ENCODE measurements at places on chromosomes 7 and 10. TPM values are rescaled to one million over a fixed set of nuclear protein-coding genes. Genes with fewer than 3 reads are reported as not detected.

Gene MET
- total RNA-seq, result 156 TPM

Gene ANXA8L1
- total RNA-seq, result 60.6 TPM

Gene EPHB6
- 0.77 TPM for total RNA-seq

Gene CFTR
- under 0.01 TPM for total RNA-seq

Gene UBE2H
- 84.2 TPM for total RNA-seq

Gene CRTAC1
- total RNA-seq, result not detected

Gene RAB19
- total RNA-seq, result not detected

Gene GIMAP7
- not detected for total RNA-seq

Gene TAS2R4
- 1.8 TPM for total RNA-seq

Gene HABP2
- total RNA-seq, result not detected

Gene HECTD2
- 1.6 TPM for total RNA-seq

Gene GNB2
- 66.1 TPM for total RNA-seq

Gene EPO
- total RNA-seq, result not detected

Gene ZNF485
- 4.7 TPM for total RNA-seq

Gene PRKAR2B
- not detected for total RNA-seq

Gene GRM3
- total RNA-seq, result not detected

Gene ATRNL1
- total RNA-seq, result 0.53 TPM

Gene SPDYE1
- total RNA-seq, result not detected

Gene WDR86
- 0.13 TPM for total RNA-seq

Gene GCK
- total RNA-seq, result 0.53 TPM

Gene PNLIPRP1
- not detected for total RNA-seq

Gene BET1
- total RNA-seq, result 32.4 TPM

Gene CCDC172
- total RNA-seq, result not detected

Gene PTPN20
- 2.9 TPM for total RNA-seq

Gene KLF6
- total RNA-seq, result 49.7 TPM

Gene ATG9B
- 0.26 TPM for total RNA-seq

Gene CPED1
- 0.26 TPM for total RNA-seq

Gene TCTN3
- total RNA-seq, result 19.5 TPM

Gene KDM7A
- 22.1 TPM for total RNA-seq

Gene OLAH
- total RNA-seq, result 26.0 TPM

Gene ASZ1
- total RNA-seq, result not detected

Gene ZNF438
- 0.79 TPM for total RNA-seq

Gene TACC2
- 13.4 TPM for total RNA-seq

Gene LBX1
- not detected for total RNA-seq

Gene GSTO2
- 29.2 TPM for total RNA-seq

Gene TMEM139
- 3.7 TPM for total RNA-seq

Gene CXCL12
- total RNA-seq, result under 0.01 TPM

Gene GGCT
- total RNA-seq, result 57.9 TPM

Gene TMEM273
- total RNA-seq, result not detected

Gene GJD4
- not detected for total RNA-seq
